NCI-H2029 treated with DMSO at 0.1 percent for 48 hours (cell line): ENCODE measurements at places on chromosomes 16 and 17.

GRCh38 chr16:30382111-30382881 is at the start of gene SEPTIN1:
Gene SEPTIN1 (minus strand): TSS chr16:30382561. CDS start chr16:30382542, 19 bp downstream.
- no peak for DNase-seq

- DNase-seq = no peak
Observed at GRCh38 chr16:50335196-50335958, 33.4 kb downstream of the BRD7 start.

GRCh38 chr16:27256861-27257260 is 11.7 kb downstream of the NSMCE1 start:
- DNase-seq = no peak

- peak; percentile 3 for DNase-seq
Observed at GRCh38 chr17:65323049-65323448, 185.9 kb downstream of the RGS9 start.

- DNase-seq = no peak
Observed at GRCh38 chr16:17481736-17482135, 11.0 kb upstream of the XYLT1 start.

DNA sequence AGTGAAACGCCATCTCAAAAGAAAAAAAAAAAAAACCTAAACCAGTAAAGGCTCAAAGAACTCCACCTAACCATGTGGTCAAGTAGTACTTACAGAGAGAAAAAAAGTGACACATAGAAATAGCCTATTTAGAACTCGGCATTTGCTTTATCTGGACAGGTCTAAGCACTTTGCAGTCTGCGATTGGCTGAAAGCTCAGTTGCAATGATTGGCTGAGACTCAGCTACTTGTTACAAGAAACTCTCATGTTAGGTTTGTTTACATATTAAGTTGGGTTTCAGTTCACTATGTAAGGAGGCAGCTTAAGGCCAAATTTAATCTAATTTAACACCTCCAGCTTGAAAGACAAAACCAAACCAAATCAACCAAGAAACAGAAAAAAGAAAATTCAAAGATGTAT is 19.1 kb downstream of the ABCC3 start:
- no peak for DNase-seq

DNA sequence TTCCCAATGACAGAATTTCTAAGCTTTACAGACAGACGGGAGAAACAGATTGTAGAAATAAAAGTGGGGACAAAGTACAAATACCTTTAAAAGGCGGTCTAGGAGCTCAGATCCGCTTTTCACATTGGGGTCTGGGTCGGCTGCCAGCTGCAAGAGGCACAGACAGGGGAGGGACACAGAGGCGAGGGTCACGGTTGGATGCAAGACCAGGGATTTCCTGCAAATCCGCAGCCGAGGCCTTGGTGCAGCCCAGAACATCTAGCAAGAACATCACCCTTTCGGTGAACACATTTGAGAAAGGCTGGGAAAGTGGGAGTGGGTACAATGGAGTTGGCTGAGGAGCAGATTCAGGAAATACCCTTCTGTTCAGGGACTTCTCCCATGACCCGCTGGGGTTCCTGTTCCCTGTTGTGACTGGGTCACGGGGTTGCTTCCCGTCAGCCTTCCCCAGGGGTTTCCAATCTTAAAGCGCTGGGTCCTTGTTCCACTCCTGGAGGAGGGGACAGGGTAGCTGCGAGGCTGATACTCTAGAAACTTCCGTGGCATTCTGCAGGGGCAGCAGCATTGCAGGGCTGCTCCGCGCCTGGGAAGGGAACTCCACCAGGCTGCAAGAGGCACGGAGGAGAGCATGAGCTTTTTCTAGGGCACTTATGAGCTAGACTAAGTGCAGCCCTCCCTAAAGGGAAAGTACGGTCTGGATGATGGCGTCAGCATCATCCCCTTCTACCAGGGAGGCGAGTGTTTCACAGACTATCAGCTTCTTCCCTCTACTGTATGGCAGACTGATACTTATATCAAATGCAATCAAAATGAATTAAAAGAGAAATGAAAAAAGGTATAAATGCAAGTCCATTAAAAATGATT is 16.0 kb downstream of the VAC14 start:
- DNase-seq = no peak

DNA sequence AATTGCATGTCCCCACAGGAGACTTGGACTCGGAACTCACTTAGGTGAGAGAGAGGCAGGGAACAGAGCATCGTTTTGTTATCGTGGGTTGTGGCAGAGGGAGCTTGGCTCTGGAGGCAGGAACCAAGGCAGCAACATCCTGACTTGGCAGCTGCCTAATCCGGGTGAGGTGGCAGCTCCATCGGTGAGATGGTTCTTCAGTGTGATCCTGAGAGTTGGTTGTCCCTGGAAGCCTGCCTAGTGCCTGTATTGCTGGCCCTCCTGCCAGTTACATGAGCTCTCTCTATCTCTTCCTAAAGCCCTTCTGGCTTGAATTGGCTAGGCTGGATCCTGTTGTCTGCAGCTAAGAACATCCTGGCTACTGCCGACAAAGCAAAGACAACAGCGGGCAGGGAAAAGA is 19.9 kb upstream of the SEC14L1 start:
- DNase-seq = peak; percentile 74

DNA sequence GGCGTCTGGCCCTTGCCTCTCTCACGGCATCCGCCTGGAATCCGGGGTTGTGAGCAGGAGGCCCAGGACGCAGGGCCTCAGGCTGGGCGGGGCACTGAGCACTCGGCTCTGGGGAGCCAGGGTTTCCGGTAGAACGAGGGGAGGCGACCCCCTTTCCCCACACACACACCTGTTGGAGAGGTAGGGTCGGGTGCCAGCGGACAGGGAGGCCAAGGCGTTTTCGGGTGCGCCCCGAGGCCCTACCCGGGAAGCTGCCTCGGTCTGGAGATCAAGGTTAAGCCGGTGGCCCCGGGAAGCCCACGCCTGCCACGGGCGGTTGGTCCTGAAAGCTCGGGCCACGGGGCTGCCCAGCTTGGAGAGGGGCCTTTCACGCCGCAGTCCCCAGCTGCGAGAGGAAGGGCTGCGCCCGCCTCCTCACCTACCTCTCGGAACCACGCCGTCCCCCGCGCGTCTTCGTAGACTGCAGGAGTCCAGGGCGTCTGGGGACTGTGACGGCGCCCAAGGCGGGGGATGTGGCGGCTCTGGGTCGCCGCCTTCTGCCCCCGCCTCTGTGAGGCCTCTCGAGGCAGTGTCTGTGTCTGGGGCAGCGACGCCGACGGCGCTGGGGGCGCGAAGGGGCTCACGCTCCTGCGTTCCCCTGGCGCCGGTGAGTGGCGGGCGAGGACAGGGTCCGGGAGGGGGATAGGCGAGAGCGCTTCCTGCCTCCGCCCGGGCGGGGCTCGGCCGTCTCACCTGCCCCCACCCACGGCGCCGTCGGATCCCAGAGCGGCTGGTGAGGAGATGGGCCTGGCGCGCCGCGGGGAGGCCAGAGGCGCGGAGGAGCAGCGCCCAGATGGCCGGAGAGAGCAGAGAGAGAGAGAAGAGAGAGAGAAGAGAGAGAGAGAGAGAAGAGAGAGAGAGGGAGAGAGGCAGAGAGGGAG is 20.3 kb upstream of the HOXB9 start:
- DNase-seq = no peak

DNA sequence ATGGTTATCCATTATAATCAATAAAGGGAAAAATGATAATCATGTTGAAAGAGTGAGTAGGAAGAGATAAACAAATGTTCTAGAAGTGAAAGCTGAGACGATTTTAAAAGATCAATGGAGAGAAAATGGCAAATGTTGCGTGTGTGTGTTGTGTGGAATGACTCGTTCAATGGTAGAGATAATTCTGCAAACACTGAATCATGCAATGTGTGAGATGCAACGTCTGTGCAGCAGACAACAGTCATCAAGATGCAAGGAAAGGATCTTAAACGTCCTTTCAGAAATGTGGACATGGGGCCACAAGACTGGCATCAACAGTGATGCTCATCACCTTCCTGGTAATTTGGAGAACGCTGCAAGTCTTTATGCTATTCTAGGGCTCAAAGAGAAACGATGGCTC is 124.4 kb downstream of the CDYL2 start:
- no peak for DNase-seq

DNA sequence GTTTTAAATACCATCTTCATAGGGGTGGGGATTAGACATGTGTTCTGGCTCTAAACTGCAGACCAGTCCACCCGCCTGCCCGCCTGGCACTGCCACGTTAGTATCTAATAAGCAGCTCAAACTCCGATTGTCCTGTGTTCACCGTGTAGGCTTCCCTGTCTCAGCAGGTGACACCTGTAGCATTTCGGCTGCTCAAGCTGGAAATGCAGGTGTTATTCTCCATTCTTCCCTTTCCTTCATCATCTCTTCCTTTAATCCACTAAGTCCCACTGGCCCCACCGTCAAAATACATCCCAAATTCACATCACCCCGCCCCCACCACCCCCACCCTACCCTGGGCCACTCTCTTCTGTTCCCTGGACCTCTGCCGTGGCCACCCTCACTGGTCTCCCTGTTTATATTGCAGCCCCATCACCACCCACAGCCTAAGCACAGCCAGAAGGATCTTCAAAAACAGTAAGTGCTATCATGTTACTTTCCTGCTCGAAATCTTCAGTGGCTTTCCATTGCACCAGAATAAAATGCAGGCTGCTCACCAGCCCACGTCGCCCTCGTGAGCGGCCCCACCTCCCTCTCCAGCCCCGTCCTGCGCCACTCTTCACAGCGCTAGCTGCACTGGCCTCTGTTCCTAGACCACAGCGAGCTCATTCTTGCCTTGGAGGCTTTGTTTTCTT is 65.1 kb downstream of the RTN4RL1 start:
- no peak for DNase-seq

- no peak for DNase-seq
Observed at GRCh38 chr17:8312726-8313600, 2.9 kb downstream of the ARHGEF15 start.
